ENCODE measurements at places on chromosomes 5 and 9.

GRCh38 chr5:176178789-176179188 lies 59.4 kb upstream of the SIMC1 start:
- no peak for DNase-seq

DNA sequence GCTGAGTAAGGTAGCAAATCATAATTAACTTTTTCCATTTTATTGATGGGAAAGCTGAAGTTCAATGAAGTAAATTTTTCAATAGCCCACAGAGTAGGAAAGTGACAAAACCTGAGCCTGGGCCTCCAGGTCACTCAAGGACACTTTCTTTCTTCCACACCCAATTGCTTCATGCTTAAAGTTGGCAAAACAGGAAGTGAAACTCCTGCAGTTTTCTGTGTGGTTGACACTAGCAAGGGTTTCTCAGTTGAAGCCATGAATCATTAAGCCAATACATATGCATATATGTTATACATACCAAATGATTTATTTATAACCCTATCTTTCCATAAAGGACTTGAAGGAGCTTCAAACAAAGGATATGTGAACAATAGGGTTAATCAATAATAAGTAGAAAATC lies 13.9 kb downstream of the TLR4 start:
- no peak for DNase-seq

GRCh38 chr9:137429974-137430722 lies 7.0 kb downstream of the NOXA1 start:
- no peak for DNase-seq

- peak; percentile 84 for DNase-seq
These were observed 172.1 kb upstream of the GAS1 start for GRCh38 chr9:87119328-87119881.

GRCh38 chr5:161707382-161707781 lies 21.9 kb downstream of the GABRA6 start:
- DNase-seq: no peak

GRCh38 chr5:68067976-68068603 lies 147.5 kb upstream of the PIK3R1 start:
- DNase-seq: peak; percentile 17

DNA sequence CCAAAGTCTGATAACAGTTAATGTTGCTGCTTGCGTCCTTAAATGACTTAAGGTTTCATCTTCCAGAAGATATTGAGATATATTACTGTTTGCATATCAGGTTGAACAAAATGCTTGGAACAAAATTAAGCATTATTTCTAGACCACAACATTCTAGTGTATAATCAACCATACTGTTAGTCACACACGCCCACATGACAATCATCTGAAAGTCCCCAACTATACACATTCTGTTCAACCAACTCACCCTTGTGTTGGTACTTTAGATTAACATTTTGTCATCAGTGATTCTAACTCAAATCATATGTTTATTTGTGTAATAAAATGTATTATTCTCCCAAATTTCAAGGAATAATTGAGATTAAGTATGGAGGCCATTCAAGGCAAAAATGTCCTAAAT lies 47.3 kb downstream of the LURAP1L start:
- DNase-seq: peak; percentile 60

GRCh38 chr5:17225520-17225919 lies 8.1 kb downstream of the BASP1 start:
- no peak for DNase-seq
